Muscle of leg (tissue), 16 donors: ENCODE measurements at places on chromosomes 3 and 15.

DNA sequence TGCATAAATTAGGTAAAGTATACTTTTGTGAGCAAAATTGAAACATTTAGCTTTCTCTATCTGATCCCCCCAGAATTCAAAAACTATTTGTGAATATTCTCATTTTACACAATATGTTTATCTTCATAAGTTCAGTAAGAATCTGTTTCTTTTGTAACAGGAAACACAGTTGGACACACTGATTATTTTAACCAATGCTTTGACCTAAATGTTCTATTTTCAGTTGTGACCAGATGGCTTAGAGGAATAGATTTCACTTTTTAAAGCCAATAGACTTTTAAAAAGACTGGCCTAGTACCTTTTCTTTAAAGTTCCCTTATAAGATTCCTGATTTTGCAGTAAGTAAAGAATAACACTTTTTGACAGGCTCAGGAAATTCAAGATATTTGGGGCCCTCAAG lies 74.0 kb upstream of the STRIT1 start:
- DNase-seq: peak; percentile 56

DNA sequence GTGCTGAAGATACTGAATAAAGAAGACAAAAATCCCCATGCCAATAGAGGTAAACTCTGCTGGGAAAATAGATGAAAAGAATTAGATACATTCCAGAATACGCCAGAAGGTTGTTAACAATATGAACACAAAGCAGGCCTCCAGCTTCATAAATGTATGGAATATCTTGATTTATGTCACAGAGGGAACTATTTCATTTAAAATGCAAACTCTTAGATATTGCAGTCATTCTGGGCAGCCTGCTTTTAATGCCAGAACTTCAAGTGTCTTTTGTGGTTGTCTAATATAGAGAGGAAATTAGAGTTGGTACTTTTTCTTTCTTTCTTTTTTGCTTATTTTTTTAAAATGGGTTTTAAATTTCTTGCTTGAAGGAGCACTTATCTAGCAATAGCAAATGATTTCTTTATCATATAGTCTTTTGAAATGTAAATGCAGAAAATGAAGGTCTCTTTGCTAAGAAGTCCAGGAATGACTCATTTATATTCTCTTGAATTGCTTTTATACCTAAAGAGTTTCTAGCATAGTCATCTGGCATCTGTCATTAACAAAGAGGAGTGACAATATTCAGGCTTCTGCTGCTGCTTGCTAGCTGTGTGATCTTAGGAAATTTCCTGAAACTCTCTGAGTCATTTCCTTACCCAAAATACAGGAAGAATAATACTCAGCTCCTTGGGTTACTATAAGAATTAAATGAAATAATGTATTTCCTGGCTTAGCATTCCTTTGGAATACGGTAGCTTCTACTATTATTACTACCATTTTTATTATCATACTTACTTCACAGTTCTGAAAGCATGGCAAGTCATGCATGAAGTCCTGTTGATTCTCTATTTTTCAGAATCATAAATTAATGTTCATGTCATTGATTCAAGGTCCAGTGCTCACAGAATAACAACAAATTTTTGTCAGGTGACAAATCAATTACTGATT lies 527.6 kb downstream of the DIPK2A start:
- DNase-seq: no peak

DNA sequence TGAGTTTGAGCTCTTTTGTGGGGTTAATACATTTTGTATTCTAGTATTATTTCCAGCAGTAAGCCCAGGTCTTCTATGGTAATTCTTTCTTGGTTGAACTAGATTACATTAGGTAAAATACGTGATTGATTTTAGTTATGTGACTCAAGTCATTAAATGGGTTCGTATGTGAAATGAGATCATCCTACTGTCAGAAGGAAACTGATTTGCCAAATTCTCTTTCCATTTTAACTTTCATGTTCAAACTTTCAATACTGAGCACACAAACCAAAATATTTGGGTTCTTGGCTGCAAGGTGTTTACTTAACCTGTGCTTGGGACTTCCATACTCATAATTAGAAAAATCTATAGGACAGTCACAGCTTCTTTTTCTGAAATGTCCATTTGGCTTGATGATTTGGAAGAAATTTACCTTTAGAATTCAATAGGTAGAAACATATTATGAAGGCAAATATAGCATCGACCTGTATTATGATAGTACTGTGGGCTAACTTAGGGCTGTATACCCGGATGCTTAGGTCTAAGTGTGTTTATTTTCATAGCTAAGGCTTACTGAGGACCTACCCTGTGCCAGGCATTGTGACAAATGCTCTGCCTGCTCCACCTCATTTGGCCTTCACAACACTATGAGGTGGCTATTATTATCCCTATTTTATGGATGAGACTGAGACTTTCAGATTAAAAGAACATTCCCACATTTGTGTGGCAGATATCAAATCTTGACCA lies 631.8 kb upstream of the GRM7 start:
- no peak for DNase-seq

- DNase-seq: peak; percentile 39
These were observed 67.7 kb upstream of the WNT5A start for GRCh38 chr3:55554634-55555425.
